ENCODE measurements at places on chromosomes 3 and 15.
A peak's percentile ranks its signal among the peaks of the same experiment; 100 is the strongest.

- DNase-seq = no peak
Observed at GRCh38 chr3:31450345-31450744, 82.4 kb upstream of the STT3B start.

DNA sequence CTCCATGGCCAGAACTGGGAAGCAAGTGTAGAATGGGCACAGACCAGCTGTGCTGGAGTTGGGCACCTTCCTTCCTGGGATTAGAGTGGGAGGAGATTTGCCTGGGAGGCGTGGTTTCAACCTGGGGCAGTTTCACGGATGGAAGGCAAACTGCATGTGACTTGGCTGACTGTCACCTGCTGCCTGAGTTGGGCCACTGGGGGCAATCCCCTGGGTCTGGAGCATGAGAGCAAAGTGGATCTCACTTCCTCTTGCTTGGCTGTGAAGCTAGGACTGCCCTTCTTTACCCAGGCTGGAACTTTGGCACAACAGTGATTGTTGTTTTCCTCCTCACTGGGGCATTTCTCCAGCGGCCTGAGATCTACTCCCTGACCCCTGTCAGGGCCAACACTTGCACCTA is 1247.0 kb upstream of the EPHA6 start:
- DNase-seq = no peak

GRCh38 chr3:106242781-106243180 is 374.0 kb upstream of the CBLB start:
- no peak for DNase-seq

DNA sequence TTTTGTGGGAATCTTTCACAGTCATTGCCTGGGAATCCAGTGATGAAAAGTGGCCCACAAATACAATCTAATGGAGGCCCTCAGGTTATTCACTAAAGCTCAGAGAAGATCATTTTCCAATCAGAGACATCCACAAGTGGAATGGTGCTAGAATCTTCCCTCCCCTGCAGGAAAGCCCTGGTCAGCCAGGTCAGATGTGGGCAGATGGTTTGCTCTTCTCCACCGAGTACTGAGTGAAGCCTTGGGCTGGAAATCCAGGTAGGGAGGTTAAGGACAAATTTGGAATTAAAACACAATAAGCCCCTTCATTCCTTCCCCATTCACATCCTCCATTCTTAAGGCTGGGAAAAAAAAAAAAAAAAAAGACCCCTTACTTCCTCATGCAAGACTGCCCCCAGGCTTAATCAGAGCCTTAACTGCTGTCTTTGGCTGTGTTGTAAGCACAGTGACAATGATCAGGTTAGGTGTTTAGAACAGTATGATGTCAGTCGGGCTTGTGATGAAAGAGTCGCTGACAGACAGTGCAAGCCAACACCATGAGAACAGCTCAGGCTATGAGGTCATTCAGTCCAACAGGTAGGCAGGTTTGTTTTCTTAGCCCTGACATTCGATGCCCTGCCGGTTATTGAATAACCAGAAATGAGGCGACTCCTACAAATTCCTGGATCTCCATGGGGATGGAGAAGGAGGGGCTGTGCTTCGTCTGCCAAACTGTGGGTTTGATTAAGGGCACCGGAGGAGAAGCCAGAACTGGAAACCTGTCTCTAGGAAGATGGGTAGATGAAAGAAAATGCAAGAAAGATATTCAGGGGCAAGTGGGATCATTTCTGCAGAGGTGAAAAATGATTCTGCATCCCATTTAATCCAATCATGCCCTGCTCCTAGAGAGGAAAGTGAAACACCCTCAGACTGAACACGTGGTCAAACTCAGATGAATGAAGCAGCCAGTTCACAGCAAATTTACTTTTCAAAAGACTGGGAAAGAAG is 23.5 kb upstream of the HES1 start:
- DNase-seq = no peak

- no peak for DNase-seq
Observed at GRCh38 chr3:72579581-72580245, 268.5 kb downstream of the SHQ1 start.

DNA sequence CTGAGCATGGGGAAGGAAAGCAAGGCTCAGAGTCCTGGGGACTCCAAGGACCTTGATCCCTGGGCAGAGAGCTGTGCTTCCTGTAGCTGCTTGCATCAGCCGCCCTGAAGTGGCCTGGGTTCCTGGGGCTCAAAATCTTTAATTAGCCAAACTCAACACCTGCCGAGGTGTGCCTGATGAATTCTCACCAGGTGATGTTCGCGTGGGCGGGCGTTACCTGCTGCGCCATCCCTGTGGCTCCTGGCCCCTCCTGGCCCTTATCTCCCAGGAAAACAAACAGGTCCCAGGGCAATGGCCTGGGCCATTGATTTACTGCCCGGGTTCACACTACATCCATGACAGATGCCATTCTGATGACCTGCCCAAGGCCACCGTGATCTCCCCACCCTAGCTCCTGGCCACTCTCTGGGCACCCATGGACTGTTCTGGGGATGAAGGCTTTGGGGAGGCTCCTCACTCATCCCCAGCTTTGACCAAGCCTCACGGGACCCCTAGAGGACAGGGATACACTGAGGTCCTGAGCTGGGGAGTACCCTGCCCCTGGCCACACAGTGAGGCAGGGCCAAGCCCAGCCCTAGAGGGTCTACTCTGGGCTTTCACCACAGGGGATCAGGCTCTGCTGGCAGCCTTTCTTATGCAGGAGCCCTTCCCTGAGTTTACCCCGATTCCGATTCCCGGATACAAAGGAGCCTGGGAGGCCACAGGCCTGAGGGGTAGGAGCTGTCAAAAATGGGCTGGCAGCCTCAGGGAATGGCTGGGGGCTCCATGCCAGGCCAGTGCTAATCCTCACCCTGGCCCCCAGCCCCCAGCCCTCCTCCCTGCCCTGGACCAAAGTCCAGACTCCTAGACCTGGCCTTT is 5.7 kb downstream of the SLC38A3 start:
- DNase-seq = no peak

GRCh38 chr3:149316437-149316836 is 17.0 kb downstream of the TM4SF18 start:
- DNase-seq = no peak

- DNase-seq = no peak
Observed at GRCh38 chr3:151120409-151120808, 34.9 kb downstream of the MED12L start.

DNA sequence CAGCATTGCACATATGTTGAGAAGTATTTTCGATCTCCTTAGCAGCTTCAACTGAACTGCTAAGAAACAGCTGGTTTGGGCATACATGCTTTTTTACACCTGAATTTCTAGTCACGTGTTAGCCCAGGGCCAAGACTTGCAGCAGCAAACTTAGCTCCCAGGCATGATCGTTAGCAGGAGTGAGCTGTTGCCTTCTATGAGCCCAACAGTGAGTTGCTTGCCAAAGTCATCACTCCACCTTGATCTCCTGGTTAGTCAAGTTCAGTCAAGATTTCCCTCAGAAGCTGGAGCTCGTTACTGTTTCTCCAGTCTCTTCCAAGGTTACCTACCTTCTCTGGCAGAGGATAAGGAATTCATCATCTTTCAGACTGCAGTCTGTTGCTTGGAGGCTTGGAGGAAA is 100.4 kb upstream of the SEMA6D start:
- DNase-seq = no peak

DNA sequence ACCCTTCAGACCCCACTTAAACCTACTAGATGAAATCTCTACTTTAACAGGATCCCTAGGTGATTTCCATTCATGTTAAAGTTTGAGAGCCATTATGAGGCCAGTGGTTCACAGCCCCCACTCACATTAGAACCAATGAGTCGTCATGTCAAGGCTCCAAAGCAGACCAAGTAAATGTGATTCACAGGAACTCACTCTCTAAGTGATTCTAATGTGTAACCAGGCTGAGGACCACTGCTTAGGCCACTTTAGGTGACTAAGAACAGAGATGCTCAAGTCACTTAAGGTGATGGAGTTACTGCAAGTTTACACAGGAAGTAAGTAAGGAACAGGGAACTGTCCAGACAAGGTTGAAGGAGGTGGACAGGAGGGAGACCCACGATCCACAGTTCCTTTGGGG is 7.7 kb downstream of the GALNT15 start:
- DNase-seq = no peak

DNA sequence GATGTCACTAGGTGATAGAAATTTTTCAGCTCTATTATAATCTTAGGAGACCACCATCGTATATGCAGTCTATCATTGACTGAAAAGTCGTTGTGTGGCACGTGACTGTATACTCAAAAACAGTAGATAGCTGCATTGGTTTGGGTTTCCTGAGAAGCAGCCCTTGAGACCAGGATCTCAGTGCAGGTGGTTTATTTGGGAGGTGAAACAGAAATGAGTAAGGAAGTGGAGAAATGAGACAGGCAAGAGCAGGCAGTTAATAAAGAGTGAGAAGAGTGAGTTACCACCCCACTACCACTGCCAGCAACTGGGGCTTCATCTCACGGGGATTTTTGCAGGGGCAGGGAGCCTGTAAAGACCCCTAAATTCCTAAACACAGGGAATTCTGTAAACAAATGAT is 221.0 kb downstream of the SHQ1 start:
- no peak for DNase-seq

DNA sequence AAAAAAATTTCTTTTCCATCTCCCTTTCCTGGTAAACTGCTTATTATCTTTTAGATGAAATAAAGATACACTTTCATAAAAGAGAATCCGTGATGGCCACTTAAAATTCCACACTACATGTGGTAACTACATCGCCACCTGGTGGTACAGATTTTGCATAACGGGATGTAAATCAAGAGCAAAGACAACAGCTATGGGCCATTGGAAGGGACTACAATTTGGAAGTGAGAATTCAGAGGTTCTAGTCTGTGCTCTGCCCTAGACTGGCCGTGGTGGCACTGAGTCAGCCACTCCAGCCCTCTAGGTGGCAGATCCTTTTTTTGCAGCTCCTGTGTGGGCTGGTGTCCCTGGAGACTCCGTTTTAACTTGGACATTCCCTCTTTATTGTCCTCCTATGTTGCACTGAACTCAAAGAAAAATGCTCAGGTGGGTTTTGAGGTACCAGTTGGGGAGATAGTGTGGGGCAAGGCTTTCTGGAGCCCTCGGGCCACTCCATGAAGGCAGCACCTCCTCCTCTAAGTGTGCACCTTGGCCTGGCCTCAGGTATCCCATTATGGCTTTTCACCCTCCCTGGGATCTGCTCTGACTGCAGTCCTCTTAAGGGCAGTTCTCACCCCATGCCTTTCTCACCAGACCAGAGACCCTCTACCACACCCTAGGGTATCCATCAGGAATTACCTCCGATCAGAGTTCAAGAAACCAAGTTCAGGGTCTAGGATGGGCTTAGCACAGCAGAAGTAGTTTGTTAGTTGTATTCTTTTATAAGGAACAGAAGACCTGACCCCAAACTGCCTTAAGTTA is 54.9 kb downstream of the SPSB4 start:
- DNase-seq = peak; percentile 58

GRCh38 chr15:51585986-51586385 is 36.6 kb downstream of the DMXL2 start:
- no peak for DNase-seq

DNA sequence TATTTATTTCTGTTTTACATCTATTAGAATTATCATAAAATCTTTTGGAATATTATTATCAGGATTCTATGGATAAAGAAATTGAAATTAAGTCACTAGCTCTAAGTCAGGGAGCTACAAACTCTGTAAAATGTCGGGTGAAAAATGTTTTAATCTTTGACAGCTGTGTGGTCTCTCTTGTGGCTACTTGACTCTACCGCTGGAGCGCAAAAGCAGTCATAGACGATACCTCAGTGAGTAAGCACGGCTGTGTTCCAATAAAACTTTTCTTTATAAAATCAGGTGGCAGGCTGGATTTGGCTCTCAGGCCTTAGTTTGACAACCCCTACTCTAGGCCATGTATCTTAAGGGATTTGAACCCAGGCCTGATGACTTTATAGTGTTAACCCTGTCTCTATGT is 88.5 kb upstream of the PFN2 start:
- DNase-seq = no peak

DNA sequence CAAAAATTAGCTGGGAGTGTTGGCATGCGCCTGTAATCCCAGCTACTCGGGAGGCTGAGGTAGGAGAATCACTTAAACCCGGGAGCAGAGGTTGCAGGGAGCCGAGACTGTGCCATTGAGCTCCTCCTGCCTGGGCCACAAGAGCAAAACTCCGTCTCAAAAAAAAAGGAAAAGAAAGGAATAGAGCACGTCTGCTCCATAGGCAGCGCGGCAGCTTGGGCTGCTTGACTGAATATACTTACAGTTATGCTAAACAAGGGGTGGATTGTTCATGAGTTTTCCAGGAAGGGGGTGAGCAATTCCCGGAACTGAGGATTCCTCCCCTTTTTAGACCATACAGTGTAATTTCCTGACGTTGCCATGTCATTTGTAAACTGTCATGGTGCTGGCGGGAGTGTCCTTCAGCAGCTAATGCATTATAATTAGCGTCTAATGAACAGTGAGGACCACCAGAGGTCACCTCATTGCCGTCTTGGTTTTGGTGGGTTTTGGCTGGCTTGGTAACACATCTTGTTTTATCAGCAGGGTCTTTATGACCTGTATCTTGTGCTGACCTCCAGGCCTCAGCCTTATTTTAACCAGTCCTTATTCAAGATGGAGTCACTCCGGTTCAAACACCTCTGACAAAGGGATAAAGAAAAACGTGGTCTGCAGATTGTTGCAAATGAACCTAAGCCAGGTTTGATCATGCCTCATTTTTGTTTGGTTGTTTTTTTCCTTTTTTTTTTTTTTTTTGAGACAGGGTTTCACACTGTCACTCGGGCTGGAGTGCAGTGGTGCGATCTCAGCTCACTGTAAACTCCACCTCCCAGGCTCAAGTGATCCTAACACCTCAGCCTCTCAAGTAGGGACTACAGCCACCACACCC is 24.9 kb upstream of the SENP5 start:
- no peak for DNase-seq

GRCh38 chr3:196726788-196727675 is 12.6 kb upstream of the PAK2 start:
- no peak for DNase-seq

DNA sequence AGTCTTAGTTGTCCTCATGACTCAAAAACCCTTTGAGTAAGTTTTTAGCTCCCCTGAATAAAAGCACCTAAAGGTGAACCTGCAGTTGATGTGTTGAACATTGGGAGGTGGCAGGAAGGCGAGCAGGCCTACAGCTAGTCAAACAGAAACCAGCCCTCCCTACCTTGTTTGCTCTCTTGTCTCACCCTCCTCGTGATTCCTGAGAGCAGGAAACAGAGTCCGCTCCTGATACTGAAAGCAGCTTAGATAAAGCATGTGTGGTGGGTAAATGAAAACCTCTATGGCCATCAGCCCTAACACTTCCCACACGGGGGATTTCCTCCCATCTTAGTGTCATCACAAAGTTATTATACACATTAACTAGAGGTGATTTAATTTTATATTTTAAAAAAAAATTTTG is 21.8 kb upstream of the CLDN18 start:
- no peak for DNase-seq

- DNase-seq = no peak
Observed at GRCh38 chr3:57133157-57133556, 32.0 kb downstream of the IL17RD start.

Data from fibroblast of skin of left quadriceps (primary cell).